ENCODE measurements at places on chromosomes 6 and 20. TPM values are rescaled to one million over a fixed set of nuclear protein-coding genes. Genes with fewer than 3 reads are reported as not detected.

The FAM217A gene
- not detected for total RNA-seq

The EYA4 gene
- total RNA-seq, result 0.07 TPM

The CCN6 gene
- 1.4 TPM for total RNA-seq

The TSBP1 gene
- total RNA-seq, result not detected

The SMLR1 gene
- total RNA-seq, result not detected

The C6orf58 gene
- total RNA-seq, result not detected

The NTSR1 gene
- total RNA-seq, result not detected

The RNF144B gene
- total RNA-seq, result 6.3 TPM

The C6orf118 gene
- total RNA-seq, result not detected

The ZBTB12 gene
- total RNA-seq, result 1.5 TPM

The PTPN1 gene
- total RNA-seq, result 47.5 TPM

The C20orf204 gene
- total RNA-seq, result not detected
